Natural killer cell (primary cell): ENCODE measurements at places on chromosomes 1 and 21.

DNA sequence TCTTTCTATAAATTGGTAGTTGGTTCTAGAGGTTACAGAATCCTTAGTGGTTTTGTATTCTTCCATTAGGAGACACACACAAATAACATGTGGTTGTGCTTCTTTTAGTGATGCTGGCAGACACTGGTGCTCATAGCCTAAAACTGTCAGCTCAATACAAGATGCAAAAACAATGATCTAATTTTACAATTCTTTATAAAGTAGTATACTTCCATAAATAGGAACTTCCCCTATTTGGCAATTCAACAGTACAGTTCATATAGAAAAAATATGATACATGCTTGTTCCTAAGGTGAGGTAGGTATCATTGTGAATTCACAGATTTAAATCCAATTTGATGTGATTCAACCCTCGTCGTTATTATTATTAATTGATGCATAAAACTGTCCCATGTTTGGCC, 20.8 kb upstream of the CCDC17 start:
- no peak overlapping the region for H3K4me3 ChIP-seq
- no peak overlapping the region for H3K27ac ChIP-seq
- H3K27me3 ChIP-seq: no peaks in the 10 kb centered on the region
- H3K4me1 ChIP-seq: no peaks in the 10 kb centered on the region
- DNase-seq: no peak
- peaks cover 49% of the 10 kb centered on the region for H3K36me3 ChIP-seq

DNA sequence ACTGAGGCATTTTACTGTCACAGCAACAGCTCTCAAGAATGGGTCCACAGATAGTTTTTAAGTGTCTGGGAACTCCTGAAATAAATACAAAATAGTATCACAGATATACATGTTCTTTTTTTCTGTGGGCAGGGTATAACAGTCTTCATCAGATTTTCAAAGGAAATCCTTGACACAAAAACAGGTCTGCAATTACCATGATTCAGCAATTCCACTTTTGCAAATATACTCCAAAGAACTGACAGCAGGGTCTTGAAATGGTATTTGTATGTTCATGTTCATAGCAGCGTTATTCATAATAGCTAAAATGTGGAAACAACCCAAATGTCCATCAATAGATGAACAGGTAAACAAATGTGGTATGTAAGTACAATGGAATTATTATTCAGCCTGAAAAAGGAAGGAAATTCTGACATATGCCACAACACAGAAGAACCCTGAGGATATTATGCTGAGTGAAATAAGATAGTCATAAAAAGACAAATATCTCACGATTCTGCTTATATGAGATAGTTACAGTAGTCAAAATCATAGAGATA, 85.0 kb downstream of the EPS15 start:
- H3K4me3 ChIP-seq: no peak overlapping the region
- peaks cover 13% of the 10 kb centered on the region for H3K4me1 ChIP-seq
- no peaks in the 10 kb centered on the region for H3K27me3 ChIP-seq
- no peak overlapping the region for H3K27ac ChIP-seq

- H3K4me1 ChIP-seq: peaks cover 13% of the 10 kb centered on the region
- H3K4me3 ChIP-seq: peak within 1 kb of the TSS; percentile 36
- no peak within 1 kb of the TSS for H3K27ac ChIP-seq
These were observed at the start of gene MCOLN3 for GRCh38 chr1:85048296-85049064. MCOLN3 (minus strand) TSS chr1:85048500; CDS start chr1:85045360, 3,140 bp downstream.

DNA sequence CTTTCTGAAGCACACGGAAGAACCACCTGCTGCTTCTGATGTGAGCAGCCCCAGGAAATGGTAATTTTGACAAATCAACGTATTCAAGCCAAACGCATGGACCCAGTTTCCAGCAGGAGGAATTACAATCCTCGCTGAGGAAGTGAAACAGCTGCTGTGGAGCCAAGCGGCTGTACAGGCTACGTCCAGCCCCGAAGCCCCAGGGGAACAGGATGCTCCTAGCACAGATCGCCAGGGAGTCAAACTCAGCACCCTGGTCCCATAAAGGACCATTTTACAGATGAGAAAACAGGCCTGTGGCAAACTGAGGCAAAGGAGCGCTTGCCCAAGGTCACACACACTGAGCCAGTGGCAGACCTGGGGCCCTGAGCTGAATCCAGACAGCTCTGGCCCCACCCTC, 108.0 kb downstream of the PTPRU start:
- no peaks in the 10 kb centered on the region for H3K4me1 ChIP-seq
- no peak overlapping the region for H3K27ac ChIP-seq
- no peaks in the 10 kb centered on the region for H3K36me3 ChIP-seq
- no peak overlapping the region for H3K4me3 ChIP-seq

GRCh38 chr1:184935920-184936798, 38.1 kb downstream of the NIBAN1 start:
- H3K4me1 ChIP-seq: peaks cover 4% of the 10 kb centered on the region
- no peak for DNase-seq
- H3K27me3 ChIP-seq: no peaks in the 10 kb centered on the region
- H3K4me3 ChIP-seq: no peak overlapping the region
